ENCODE measurements at places on chromosomes 4 and X. TPM values are rescaled to one million over a fixed set of nuclear protein-coding genes. Genes with fewer than 3 reads are reported as not detected.
A peak's percentile ranks its signal among the peaks of the same experiment; 100 is the strongest.

DNA sequence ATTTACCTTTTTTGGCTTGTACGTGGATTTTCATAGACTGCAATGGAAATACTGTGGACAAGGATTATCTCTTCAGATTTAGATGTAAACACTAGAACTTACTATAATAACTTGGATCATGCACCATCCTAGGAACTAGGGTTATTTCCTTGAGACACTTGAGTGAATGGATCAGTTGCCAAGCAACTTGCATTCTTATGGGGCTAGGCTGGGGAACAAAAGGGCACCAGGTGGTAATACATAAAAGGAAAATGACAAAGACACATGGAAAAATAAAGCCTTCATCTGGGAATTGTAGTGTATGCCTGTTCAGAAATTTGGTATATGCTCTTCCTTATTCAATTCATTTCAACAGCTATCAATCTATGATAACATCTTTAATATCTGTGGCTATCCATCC, 247.1 kb downstream of the SPRY1 start:
- DNase-seq: peak; percentile 9

Gene IL3RA
- 64.7 TPM for total RNA-seq

DNA sequence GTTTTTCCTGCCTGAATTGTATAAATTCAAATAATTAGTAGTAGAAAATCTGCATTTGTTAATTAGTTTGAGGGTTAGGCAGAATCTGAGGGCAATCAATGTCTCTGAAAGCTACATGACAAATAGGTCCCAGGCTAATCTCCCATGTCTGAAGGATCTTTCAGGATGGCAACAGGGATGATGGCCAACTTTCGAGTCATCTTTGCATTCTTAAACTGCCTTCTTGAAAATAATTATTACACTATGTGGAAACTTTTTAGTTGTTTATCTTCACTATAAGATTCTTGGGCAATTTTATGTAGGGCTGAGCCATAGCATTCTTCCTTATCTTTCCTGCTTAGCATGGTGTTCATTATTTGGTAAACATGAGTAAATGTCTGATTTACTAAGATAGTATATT, 490.3 kb upstream of the EPHA5 start:
- DNase-seq: no peak

- DNase-seq: no peak
Observed at GRCh38 chr4:115780268-115780667, 666.8 kb upstream of the NDST4 start.

- no peak for DNase-seq
Observed at GRCh38 chr4:74056114-74056857, 17.8 kb upstream of the CXCL3 start.

DNA sequence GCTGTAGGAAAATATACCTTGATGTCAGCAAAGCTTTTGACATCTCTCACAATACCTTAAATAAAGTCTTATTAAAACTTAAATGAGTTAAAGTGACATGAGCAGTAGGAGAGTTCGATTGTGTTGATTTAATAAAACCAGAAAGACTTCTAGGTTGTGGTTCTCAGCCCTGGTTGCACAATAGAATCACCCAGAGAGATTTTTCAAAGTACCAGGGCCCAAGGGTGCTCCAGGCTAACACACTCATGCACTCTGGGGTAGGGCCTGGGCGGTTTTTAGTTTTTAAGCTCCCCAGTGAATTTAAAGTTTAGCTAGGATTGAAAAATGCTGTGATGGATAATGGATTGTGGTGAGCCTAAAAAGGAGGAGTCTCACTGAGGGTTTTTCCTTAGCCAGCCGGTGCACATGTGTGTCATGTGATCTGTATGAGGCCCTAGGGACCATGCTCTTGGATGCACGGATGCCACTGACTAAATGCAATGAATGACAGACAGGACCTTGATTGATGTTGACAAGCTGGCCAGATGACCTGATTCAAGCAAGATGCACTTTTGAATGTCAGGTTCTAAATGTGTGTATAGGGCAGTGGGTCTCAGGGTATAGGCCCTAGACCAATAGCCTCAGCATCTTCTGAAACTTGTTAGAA, 185.0 kb downstream of the PTTG2 start:
- DNase-seq: no peak

Data from dermis blood vessel endothelial cell (primary cell).